ENCODE measurements at places on chromosomes 11 and 22.
A peak's percentile ranks its signal among the peaks of the same experiment; 100 is the strongest.

- peak; percentile 62 for DNase-seq
Observed at GRCh38 chr11:10294290-10294953, 403 bp upstream of the SBF2 start.

- DNase-seq = no peak
Observed at GRCh38 chr11:17001806-17002205, 12.4 kb downstream of the PLEKHA7 start.

- no peak for DNase-seq
Observed at GRCh38 chr11:12187399-12187798, 77.0 kb downstream of the MICAL2 start.

DNA sequence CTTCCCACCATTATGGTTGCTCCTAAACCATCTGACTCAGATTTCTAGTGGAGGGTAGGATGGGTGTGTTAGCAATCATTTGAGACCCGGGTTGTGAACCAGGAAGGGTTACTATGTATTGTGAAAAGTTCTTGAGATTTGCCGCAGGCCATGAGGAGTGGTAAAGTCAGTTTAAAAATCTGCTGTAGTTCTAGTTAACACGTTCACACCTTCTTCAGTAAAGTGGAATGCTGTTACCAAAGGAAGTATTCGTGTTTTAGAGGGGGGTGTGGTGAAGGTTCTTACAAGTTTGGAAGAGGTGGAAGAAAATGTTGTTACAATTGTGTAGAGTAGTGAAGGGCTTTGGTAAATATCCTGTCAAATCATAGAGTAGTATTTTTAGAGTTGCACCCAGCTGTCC, 2.6 kb downstream of the MTMR3 start:
- DNase-seq = no peak

DNA sequence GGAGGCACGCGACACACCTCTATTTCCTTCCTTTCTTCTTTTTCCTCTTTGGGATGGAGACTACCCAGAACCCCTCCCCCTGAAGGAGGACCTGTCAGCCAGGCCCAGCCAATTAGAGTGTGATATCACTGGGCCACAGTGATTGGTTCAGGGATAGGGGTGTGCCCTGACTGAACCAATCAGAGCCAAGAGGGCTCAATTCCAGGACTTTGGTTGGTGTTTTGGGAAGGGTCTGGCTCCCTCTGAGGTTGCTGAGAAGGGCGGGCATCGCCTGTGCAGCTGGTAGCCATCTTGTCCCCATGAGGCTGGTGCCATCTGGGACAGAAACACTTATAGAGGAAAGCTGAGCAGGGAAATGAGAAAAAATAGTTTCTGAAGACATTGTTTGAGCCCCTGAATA, 71.4 kb downstream of the CHST1 start:
- DNase-seq = no peak

GRCh38 chr11:102850973-102851745, 7.8 kb upstream of the MMP3 start:
- no peak for DNase-seq

DNA sequence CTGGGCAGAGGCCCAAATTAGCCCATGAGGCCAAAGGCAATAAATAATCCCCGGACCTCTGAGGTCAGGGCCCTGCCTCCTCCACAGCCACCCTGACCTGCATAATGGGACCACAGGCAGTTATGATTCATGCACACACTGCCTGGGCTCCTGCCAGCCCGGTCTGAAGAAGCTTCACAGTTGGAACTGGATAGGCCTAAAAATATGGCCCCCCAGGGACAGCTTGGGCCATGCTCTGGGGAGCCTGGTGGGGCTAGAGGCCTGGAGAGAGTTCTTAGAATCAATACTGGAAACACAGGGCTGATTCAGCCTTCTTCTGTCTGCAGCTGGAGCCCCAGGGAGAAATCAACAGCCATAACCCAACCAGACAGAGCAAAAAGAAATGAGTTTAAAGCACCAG, 112.8 kb upstream of the CADM1 start:
- no peak for DNase-seq

DNA sequence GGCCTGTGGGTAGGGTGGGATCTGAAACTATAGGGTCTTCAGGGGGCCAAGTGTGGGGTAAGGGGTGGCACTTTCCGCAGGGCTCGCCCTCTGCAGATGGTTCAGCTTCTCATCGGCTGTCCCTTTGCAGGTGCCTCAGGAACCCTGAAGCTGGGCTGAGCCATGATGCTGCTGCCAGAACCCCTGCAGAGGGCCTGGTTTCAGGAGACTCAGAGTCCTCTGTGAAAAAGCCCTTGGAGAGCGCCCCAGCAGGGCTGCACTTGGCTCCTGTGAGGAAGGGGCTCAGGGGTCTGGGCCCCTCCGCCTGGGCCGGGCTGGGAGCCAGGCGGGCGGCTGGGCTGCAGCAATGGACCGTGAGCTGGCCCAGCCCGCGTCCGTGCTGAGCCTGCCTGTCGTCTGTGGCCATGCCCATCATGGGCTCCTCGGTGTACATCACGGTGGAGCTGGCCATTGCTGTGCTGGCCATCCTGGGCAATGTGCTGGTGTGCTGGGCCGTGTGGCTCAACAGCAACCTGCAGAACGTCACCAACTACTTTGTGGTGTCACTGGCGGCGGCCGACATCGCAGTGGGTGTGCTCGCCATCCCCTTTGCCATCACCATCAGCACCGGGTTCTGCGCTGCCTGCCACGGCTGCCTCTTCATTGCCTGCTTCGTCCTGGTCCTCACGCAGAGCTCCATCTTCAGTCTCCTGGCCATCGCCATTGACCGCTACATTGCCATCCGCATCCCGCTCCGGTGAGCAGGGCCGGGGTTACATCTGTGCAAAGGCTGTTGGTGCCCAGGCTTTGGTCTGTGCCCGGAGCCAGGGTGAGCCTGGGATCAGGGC, 5.8 kb downstream of the ADORA2A start:
- no peak for DNase-seq

DNA sequence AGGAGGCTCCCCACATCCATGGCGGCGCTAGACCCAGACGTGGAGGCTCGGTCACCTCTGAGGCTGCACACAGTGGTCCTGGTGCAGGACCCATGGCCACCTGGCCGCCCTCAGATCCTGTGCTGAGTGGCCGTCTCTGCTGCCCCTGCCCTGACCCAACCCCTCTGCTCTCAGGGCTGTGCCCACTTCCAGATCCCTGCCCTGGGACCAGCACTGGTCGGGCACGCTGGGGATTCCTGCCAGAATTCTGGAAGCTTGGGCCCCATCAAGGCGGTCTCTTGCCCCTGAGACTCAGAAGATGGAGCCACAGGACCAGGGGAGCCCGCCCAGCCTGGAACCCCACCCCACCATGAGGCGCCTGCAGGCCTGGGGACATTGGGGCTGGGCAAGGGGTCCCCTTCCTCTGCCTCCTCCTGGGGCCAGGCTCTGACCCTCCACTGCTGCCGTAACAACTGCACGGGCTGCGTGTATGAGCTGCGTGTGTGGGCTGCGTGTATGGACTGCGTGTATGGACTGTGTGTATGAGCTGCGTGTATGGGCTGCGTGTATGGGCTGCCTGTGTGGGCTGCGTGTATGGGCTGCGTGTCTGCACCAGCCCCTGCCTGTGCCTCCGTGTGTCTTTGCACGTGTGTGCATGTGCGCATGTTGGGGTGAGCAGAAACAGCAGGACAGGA, 48.7 kb downstream of the IGLL1 start:
- no peak for DNase-seq

DNA sequence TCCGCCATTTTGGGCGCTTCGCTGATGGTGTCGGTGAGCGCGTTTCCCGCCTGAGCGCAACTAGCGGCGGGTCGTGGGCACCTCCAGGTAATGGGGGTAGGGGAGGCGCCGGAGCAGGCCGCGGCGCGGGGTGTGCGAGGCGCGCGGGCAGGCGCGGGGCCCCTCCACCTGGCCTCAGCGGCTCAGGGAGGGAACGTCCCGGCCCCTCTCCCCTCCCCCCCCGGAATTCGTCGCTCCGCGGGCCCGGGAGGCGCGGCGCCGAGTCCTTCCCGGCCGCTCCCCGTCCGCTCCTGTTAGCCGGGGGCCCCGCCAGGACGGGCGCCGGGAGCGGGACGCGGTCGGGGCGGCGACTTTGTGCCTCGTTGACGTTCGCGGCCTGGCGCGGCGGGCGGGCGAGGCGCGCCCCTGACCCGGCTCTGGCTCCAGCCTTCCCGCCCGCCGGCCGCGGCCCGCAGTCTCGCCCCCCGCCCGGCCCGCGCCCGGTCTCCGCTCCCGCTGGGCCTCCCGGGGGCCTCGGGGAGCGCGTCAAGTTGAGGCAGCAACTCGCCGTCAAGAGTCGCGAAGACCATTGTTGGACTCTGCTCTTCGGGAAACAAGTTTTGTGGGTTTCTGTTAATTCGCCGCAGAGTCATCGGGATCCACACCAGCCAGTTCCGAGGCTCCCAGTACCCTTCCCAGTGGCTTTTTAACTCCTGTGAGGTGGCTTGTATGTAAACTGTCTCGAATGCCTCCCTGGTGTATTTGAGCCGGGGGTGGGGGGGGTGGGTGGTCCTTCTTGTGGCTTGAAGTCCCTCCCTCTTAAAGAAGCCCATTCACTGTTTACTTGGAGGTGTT, at the start of gene PPP6R3:
PPP6R3 (plus strand) TSS at position 12 of the 834 bp plus-strand sequence. CDS start 76,913 bp downstream, outside the sequence.
- DNase-seq = no peak

- DNase-seq = no peak
Observed at GRCh38 chr11:128913806-128914205, 22.6 kb downstream of the KCNJ5 start.

- no peak for DNase-seq
Observed at GRCh38 chr11:42595876-42596275, 715.9 kb upstream of the API5 start.

DNA sequence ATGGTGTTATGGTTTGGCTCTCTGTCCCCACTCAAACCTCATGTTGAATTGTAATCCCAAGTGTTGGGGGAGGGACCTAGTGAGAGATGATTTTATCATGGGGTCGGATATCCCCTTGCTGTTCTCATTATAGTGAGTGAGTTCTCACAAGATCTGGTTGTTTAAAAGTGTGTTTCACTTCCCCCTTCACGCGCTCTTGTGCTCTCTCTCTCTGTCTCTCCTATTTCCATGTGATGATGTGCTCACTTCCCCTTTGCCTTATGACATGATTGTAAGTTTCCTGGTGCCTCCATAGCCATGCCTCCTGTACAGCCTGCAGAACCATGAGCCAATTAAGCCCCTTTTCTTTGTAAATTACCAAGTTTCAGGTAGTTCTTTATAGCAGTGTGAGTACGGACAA, 765.1 kb downstream of the KCNA4 start:
- no peak for DNase-seq

- DNase-seq = no peak
Observed at GRCh38 chr11:12052676-12053605, 44.5 kb upstream of the DKK3 start.

DNA sequence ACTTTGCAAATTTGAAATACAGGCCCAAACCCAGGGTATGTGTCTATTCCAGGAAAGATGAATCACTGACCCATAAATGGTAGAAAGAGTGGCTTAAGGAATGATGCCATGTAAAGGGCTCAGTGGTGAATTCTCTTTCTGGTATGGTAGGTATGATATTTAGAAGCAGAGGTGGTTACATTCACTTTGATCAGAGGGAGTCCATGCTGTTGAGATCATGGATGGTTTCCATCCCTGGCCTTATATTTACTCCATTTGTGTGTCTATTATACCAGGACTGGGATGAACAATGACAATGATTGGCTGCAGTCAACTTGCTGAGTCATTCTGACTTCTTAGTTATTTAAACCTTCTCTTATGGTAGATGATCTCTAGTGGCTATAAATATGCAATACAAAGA, 419.8 kb upstream of the LRRC4C start:
- no peak for DNase-seq

DNA sequence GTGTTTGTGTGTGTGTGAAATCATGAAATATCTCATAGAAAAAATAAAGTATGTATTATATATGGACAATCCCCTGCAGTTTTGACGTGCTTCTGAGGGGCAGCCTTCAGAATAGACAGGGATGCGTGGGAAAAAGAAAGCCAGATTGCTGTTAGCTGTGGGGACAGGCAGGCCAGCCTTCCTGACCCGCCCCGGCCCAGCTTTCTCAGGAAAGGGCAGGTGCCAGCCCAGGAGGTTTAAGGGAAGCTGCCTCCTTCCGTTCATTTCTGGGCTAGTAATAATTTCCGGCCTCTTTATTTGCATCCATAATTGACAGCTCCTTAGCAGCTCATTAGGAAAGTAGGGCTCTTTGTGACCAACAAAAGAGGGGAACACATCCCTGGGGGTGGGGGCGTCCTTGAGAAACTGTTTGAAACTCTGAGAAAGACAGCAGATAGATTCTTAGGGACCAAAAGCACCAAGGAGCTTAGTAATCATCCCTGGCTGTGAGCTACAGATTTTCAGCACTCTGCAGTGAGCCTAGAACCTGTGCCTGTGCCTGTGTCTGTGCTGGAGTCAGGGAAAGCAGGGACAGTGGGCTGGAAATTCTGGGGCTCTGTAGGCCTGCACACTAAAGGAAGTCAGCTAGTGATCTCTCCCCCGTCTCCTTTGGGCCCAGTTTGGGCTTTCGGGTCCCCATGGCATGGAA, 632.9 kb upstream of the CADM1 start:
- DNase-seq = no peak

DNA sequence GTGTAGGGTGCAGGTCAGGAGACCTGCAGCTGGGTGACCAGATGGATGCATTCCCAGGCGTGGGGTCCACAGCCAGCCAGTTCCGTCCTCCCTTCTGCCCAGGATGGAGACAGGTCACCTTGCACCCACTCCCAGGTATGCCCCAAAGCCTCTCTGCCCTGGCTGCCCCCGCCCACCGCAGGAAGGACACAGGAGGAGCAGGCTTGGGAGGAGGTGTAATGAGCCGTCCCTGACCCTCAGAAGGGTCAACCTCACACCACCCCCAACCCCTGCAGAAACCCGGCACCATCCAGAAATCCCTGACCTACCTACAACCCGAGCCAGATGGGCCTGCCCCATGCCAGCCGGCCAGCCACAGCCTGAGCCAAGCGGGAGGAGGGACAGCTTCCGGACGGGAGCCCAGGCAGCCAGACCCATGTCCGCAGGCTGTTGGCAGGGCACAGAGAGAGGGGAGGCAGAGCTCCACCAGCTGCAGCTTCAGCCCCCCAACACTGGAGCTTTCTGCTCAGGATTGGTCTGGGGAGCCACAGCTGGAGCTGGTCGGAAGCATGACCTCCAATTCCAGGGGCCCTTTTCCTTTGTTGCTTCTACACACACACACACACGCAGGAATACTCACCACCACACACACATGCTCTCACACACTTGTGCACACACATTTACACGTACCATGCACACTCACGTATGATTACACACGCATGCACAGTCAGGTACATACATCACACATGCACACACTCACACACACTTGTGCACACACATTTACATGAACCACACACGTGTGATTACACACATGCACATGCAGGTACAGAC, 5.3 kb downstream of the IFITM10 start:
- no peak for DNase-seq
